Stimulated activated CD4-positive, alpha-beta T cell treated with anti-CD3 and anti-CD28 coated beads, Interleukin-1b, Interleukin-23, amount 100 ng/mL, for 24 hours (primary cell): ENCODE measurements at places on chromosomes 4 and X.

- no peak for DNase-seq
Observed at GRCh38 chr4:36278789-36279188, 2.6 kb upstream of the DTHD1 start.

GRCh38 chr4:147286846-147287587, 193.9 kb upstream of the EDNRA start:
- DNase-seq = no peak

DNA sequence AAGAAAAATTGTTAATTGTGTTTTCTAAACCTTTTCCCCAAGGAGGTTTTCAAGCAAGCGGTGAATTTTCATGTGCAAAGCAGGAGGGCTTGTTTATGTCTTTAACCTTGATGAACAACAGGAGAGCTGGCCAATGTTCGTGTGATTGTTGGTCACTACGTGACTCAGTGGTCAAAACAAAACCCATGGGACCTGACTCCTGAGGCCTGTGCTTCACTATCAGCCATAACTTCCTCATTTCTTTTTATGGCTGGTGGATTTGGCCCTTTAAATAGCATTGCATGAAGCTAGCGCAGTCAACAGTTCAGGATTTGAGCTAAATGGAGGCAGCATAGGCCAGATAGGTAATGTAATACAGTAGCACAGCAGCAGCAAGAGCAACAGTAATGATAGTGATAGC, 80.5 kb downstream of the MID1IP1 start:
- DNase-seq = no peak

DNA sequence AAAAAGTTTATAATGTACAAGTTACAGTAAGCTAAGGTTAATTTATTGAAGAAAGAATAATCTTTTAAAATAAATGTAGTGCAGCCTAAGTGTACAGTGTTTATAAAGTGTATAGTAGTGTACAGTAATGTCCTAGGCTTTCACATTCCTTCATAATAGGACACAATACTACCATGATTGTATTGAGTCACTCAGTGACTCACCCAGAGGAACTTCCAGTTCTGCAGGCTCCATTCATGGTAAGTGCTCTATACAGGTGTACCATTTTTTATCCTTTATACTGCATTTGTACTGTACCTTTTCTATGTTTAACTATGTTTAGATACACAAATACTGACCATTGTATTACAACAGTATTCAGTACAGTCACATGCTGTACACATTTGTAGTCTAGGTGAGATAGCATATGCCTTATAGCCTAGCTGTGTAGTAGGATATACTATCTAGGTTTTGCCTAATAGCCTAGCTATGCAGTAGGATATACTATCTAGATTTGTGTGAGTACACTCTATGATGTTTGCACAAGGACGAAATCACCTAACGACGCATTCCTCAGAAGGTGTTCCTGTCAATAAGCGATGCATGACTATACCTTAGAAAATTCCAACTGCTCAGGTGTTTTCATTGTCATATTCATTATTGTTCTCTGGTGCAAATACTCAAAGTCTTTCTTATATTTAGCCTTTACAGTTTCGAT, 5.5 kb upstream of the TMEM255A start:
- DNase-seq = no peak

- DNase-seq = no peak
Observed at GRCh38 chr4:81506731-81507130, 35.0 kb upstream of the RASGEF1B start.
